ENCODE measurements at places on chromosomes 4 and X.

GRCh38 chr4:40238008-40238699, 41.3 kb downstream of the RHOH start:
- DNase-seq, result no peak

- DNase-seq, result no peak
Observed at GRCh38 chr4:179762840-179763239, 2320.6 kb upstream of the AGA start.

DNA sequence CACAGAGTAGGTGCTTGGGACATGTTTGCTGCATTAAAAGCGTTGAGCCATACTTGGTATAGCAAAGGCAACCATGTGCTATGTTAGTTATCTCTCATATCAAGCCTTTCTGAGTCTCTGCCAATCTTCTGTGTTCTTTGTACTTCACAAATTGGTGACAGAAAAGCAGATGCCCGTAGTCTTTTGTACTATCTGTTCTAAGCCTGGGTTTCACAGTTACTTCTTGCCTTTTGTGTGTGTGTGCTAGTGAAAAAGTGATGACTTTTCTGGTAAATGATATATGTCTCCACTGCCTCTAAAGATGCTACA, 16.1 kb upstream of the KLHL2 start:
- no peak for DNase-seq

GRCh38 chr4:157421365-157421764, 200.8 kb downstream of the GRIA2 start:
- no peak for DNase-seq

Data from SK-N-SH (cell line).